ENCODE measurements at places on chromosomes 13 and 19.
A peak's percentile ranks its signal among the peaks of the same experiment; 100 is the strongest.

DNA sequence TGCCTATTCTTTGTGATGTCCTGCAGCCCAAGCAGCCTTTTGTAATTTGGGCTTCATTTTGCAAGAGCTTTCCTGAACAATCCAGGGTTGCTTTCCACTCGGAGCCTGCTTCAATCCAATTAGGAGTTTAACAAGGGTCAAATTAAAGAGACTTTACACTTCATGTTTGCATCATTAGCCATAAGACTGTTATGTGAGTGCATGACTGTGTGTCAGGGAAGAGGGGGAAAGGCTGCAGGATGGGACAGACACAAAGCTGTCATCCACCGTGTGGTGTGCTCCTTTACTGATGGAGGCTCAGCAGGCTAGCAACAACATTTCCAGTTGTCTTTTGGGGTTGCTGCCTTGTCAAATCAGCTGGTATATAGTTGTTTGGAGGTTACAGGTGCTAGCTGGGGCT is 23.7 kb upstream of the MAB21L1 start:
- no peak for DNase-seq

DNA sequence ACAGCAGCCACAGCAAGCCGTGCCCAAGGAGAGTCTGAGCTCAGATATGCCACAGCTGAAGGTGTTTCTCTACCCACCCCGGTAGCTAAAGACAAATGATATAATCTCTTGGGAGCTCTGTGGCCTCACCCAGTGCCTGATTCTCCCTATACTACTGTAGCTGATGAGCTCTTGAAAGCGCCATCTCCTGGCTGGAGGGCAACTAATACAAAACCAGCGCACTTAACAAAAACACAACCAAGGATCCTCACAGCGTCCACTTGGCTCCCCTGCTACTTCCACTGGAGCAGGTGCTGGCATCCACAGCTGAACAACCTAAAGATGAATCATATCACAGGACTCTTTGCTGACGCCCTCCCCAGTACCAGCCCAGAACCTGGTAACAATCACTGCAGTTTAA is 1212.0 kb downstream of the PCDH17 start:
- no peak for DNase-seq

DNA sequence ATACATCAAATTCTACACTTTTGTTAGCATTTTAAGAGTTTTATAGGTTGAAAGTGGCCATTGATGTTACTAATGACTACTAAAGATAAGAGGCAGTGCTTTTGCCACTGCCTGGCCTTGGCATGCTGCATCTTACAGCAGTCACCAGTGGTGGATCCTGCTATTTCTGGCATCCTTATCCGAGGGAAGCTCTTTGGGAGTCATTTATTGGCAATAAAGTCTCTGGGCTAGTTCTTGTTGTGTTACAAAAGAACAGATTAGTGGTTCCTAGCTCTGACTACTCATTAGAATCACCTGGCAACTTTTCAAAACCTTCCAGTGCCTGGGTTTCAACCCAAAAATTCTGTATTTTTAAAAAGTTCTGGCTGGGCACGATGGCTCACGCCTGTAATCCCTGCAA is 94.5 kb downstream of the ZMYM2 start:
- DNase-seq: peak; percentile 6

DNA sequence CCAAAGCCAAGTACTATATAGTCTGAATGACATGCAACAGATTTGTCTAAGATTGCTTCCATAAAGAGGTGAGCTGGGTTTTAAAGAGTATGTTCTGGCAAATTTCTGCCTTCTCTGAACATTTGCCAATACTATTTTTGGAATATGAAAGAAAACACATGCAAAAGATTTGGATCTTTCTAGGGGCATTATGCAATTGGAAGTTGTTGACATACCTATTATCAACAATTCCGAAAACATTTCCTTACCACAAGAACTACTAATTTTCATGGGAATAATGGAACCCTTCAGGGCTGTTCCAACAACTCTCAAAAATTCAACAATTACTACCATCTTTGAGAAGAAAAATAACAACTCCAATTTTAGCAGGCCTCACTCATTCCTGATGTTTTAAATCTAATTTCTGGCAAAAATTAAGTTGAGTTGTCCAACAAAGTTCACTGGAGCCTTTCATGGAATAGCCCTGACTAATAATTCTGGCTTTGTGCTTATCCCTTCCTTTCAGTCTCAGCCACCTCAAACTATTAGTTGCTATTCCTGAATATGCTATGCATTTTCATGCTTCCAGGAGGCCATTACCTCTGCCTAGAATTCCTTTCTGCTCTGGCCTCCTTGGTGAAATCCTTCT is 250.0 kb downstream of the RGCC start:
- DNase-seq: no peak

DNA sequence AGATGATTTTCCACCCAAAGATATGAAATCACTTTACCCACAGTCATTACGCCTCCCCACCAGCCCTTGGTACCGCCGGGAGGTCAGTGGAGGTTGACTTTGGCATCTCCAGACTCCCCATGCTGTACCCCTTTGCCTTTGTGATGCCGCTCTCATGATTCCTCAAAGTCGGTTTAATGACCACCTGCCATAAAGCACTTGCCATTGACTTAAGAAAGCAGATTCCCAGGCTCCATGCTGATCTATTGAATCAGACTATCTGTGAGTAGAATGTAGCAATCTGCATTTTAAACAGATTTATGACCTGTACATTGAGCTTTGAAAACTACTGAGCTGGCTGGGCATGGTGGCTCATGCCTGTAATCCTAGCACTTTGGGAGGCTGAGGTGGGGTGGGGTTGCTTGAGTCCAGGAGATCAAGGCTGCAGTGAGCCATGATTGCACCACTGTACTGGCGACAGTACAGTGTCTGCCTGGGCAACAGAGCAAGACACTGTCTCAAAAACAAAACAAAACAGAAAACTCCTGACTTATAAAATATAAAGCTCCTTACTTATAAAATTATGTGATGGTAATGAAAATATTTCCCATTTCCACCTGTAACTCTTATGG is 235.2 kb downstream of the KLF5 start:
- no peak for DNase-seq

DNA sequence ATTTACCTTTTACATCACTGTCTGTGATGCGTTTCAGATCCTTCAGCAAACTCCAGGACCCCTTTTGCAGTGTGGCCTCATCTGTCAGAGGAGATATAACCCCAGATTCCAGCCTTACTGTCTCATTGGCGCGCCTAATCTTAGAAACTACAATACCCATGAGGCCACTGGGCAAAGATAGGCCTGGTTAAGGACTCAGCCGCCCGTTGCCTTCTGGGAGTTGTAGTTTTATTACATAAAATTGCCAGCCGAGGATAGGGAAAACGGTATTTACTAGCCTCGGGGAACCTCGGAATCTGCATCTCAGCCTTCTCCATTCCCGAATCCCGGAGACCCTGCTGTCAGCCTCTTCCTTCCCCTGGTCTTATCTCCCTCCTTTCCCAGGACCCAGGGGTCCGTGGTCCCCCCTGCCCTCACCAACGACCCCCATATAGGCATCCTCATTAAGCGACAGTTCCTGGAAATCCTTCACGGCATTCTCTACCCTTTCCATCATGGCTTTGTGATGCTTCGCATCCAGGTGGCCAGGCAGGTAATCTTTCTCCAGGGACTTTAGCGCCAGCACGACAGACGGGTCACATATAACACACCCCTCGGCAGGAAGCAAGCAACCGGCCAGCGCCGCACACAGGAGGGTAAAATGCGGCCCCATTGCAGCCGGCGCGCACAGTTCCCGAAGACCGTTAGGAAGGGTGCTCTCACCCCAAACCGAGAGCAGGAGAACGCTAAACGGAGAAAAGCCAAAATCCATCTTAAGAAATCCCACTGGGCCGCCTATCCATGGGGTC is 1.3 kb downstream of the IZUMO1 start:
- DNase-seq: peak; percentile 44

GRCh38 chr19:1811942-1812425 is at the start of gene ATP8B3:
TSS of gene ATP8B3 (minus strand) at chr19:1812276. CDS start at chr19:1811736, 540 bp downstream.
- DNase-seq: no peak

DNA sequence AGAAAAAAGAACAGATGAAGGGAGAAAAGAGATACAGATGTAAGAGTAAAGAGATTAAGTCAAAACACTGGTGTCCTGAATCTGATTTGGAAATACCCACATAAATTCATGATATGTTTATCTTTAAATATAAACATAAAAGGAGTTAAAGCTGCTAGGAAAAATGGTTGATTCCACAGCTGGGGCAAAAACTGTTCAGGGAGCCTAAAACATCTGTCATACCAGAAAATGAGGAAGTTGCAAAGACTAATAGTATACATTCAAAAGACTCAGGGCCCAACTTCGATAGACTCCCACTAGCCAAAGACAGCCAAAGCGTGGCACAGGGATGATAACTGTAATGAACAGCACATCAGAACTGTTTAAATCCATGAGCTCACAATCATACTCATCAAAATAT is 62.0 kb downstream of the ABCC4 start:
- no peak for DNase-seq

GRCh38 chr13:47258384-47258783 is 361.5 kb upstream of the HTR2A start:
- no peak for DNase-seq

Data from stromal cell of bone marrow (primary cell).